Stimulated activated CD4-positive, alpha-beta T cell treated with anti-CD3 and anti-CD28 coated beads, Interleukin-2, amount 100 ng/mL, for 24 hours (primary cell): ENCODE measurements at places on chromosomes 7 and 10.
A peak's percentile ranks its signal among the peaks of the same experiment; 100 is the strongest.

GRCh38 chr10:24378126-24378920 is 169.4 kb downstream of the KIAA1217 start:
- no peak for DNase-seq

DNA sequence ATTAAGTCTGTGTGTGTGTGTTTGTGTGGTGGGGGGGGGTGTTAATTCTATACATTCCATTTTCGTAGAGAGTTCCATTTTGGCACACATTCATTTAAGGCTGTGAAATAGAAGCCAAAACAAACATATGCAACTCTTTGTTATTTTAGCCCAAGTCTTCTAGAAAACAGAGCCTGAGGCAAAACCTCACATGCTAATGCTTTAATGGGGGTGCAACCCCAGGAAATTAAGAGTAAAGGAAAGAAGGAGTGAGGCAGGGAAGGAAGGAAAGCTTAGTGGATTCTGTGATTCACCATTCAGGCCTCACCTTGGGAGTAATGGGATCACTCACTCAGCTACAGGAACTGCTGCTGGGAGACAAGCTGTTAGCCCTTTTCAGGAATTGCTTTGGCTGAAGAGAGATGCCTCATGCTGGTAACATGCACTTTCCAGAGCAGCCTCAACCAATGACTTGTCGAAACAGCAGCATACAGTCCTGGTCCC is 73.0 kb upstream of the CTTNBP2 start:
- no peak for DNase-seq

GRCh38 chr10:129755621-129756020 is 208.5 kb downstream of the EBF3 start:
- DNase-seq, result no peak

DNA sequence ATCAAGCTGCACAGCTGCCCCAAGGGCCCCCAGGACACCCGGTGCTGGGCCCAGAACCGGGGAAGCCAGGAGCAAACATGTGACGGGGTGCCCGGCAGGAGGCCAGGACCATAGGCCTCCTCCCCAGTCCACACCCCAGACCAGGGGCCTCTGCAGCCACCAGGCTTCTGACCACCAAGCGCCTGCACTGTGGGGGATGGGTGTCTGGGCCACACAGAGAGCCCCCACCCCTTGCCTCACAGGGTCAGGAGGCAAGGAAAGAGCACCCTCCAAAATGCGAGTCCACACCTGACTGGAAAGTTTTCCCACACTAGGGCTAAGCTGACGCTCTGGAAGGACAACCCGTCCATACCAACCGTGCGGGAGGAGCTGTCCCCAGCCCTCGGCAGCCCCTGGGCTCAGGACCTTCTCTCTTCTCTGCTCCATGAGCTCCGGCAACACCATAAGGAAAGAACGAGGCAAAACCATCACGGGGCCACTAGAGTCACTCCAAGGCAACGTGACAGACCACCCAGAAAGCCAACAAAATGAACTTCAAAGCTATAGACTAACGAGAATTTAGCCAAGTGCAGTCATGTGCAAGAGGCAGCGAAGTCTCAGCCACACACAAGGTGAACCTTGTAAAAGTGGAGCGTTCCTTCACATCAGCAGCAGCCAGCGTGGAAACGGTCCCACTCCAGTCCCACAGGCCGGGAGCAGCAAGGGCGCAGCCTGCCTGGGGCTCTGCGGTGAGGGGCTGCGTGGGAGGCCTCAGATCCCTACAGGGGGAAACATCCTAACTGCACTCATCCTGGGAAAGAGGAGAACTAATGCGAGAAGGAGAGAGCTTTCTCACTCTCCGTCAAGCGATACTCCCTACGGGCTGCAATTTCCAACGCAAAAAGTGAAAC is 5.1 kb downstream of the STK32C start:
- no peak for DNase-seq

DNA sequence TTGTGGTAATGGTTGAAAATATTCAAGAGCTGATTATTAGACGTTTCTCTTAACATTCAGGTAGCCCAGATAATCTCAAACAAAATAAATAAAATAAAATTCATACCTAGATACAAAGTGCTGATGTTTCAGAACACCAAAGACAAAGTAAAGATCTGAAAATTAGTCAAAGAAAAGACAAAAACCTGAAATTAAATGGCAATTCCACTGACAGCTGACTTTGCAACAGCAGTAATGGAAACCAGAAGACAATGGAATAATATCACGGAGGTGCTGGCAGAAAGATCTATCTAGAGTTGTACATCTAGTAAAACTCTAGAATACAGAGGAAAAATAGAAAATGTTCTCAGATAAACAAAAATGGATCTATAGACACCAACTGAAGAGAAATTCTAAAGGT is 58.0 kb upstream of the IKZF1 start:
- no peak for DNase-seq

DNA sequence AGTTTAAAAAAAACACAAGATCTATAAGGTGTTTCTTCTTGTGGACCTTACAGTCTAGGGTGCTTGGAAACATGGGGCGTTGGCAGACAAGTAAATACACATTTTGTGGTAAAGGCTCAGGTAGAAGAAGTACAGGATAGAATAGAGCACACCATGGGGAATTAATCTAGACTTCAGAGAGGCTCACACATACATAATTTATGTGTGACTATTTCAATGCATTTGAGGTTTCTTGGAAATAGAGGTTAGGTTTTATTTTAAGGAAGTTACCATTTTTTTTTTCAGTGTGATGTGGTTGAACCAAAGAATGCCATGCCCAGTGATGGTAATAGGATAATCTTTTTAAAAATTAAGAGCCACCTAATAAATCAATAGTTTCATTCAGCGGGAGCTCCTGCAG is 12.8 kb downstream of the CFTR start:
- no peak for DNase-seq

GRCh38 chr7:117717357-117717756 is 155.9 kb downstream of the CTTNBP2 start:
- no peak for DNase-seq

DNA sequence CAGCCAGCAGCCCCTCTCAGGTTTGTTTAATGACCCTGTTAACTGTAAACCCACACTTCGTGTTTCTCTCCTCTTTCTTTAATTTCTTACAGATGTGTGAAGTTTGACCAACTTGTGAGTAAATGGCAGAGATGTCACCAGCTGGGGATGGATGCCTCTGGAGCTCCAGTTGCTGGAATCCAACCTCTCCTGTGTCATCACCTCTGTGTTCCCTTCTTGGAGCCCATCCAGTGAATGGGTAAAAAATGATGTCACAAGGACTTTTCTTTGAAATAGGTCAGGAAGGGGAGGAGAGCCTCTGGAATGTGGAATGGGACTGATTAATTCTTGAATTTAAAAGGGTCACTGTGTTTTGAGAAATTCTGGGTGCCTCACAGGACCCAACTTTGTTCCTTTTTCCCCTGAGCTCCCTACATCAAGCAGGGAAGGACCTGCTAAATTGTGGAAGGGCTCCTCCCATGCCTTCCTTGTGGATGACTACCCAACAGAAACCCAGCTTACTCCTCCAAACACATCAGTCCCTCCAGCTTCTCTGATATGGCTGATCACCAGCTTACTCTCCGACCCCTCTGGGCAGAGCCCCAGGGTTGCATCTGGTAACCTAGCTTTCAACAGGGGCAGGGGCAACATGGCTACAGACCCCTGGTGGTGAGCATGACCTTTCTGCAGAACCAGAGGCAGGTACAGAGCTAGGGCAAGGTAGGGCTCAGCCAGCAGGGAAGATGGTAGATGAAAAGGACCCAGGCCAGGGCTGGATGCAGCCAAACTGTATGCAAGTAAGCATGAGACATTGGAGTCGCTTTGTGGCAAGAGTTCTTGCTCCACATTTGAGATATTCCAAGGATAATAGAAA is 67.5 kb downstream of the STRA8 start:
- DNase-seq, result no peak

DNA sequence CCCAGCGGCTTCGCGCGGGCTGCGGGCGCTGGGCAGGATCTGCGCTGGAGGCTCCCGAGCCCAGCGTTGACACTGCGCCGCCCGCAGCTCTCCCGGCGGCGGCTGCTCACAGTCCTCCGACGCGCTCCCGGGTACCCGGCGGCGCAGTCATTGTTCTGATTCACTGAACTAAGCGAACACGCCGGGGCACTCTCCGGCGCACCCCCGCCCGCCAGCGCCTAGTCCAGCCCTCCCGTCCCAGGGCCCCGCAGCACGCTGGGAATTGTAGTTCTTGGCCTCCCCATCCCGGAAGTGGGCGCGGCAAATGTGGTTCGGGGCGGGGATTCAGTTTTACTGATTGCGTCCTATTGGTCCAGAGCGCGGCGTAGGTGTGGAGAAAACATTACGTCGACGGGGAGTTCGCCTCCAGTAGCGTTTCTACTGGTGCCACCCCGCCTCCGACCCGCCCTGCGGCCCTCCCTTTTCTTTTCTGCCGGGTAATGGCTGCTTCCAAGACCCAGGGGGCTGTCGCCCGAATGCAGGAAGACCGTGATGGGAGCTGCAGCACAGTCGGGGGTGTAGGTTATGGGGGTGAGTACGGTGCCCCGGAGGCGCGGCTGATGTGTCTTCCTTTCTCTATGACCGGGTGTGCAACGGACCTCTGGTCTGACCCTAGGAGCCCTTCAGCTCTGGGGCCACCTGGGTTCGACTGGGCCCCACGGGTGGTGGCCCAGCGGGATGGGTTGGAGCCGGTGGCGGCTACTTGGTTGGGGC is at the start of the genes DOCK4 and ZNF277:
DOCK4 (minus strand) TSS at position 162 of the 753 bp plus-strand sequence. CDS start 261 bp downstream, outside the sequence.
ZNF277 (plus strand) TSS at position 458 of the 753 bp plus-strand sequence; CDS start at position 480, 22 bp downstream.
- DNase-seq, result peak; percentile 99

GRCh38 chr7:69598487-69599285 is 411 bp downstream of the AUTS2 start:
- no peak for DNase-seq

DNA sequence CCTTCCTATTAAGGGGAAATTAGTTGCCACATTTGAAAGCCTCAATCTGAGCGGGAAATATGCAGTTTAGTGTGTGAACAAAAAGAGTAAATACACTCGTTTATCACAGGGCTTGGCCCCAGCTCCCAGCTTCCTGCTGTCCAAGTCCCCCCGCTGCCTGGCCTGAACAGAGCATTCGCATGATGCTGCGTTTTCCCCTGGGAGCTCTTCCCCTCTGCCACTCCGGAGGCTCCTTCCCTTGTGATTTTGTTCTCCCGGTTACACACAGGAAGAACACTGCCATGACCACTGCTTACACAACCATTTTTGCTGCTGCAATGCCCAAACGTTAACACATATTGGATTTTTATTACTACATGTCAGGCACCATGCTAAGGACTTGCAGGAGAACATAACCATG is 120.7 kb upstream of the ADARB2 start:
- no peak for DNase-seq
